NCI-H1105 (cell line): ENCODE measurements at places on chromosomes 1 and 21.

DNA sequence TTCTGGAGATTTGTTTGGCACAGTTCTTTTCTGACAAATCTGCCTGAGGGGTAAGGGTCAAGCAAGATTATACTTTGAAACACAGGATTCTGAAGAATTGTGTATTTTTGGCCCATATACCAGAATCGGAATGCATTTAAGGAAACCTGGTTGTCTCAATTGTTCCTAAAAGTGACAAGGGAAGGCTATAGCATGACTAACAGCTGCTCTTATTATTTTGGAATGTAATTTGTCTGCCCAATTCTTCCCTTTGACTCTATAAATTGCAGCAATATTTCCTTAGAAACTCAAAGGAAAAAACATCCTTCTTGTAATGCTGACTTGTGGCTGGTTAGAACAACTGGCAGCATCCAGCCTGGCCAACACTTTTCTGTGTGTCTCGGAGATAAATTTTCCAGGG is 15.8 kb upstream of the VCAM1 start:
- no peak for DNase-seq

- DNase-seq = no peak
Measured at GRCh38 chr1:208445758-208446203, 201.6 kb upstream of the PLXNA2 start.

- DNase-seq = no peak
Measured at GRCh38 chr1:162951553-162952315, 90.8 kb upstream of the CCDC190 start.

- DNase-seq = no peak
Measured at GRCh38 chr1:12149791-12150175, 17.0 kb upstream of the TNFRSF1B start.

DNA sequence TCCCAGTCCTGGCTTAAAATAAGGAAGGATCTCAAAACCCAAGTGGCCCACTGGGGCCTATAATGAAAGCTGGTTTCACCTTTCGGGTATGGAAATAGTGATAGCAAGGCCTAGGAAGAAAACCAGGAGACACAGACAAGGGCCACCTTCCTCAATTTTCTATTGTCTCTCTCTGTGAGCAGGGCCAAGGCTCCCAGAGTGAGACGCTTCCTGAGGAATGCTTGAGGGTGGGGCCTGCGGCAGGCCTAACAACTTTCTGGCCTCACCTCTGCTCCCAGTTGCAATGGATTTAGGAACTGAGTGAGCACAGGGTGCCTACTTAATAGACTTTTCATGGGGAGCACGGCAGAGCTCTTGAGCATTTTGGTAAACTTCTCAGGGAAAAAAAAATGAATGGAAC is 300.9 kb downstream of the ASTN1 start:
- no peak for DNase-seq

DNA sequence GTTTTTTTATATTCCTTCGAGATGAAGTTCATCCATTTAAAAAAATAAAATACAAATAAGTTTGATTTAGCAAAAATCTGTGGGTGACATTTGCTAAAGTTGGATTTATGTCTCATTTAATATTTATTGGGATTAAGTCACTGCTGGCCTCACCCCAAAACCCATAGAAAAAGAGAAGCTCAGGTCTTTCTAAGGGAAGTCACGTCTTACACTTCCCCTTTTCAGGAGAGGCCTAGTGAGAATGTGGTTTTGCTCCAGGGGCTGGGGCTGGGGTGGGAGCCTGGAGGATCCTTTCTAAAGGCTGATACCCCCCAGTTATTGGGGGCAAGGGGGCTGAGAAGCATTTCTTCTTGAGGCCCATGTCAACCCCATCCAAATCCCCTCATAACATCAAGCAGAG is 300.3 kb downstream of the DSCAM start:
- DNase-seq = no peak
